Esophagus (tissue), 2 donors: ENCODE measurements at places on chromosomes 4 and X. TPM values are rescaled to one million over a fixed set of nuclear protein-coding genes. Genes with fewer than 3 reads are reported as not detected.

HERC5 gene
- 1.1 TPM for polyA plus RNA-seq

IL9R gene
- 0.37 TPM for polyA plus RNA-seq

NPY2R gene
- polyA plus RNA-seq = not detected

ANAPC4 gene
- 13.8 TPM for polyA plus RNA-seq

PRPS2 gene
- polyA plus RNA-seq = 19.7 TPM

TNIP2 gene
- polyA plus RNA-seq = 29.3 TPM

GAB3 gene
- 0.57 TPM for polyA plus RNA-seq

HDAC6 gene
- 36.0 TPM for polyA plus RNA-seq

GABRA4 gene
- polyA plus RNA-seq = 0.73 TPM

PYURF gene
- 82.4 TPM for polyA plus RNA-seq

RTL9 gene
- polyA plus RNA-seq = 0.01 TPM

SAT1 gene
- polyA plus RNA-seq = 250 TPM

ADH7 gene
- 208 TPM for polyA plus RNA-seq

CLNK gene
- polyA plus RNA-seq = not detected

NKX6-1 gene
- 2.5 TPM for polyA plus RNA-seq

BRS3 gene
- not detected for polyA plus RNA-seq

MAGEA8 gene
- not detected for polyA plus RNA-seq

SPP1 gene
- 0.59 TPM for polyA plus RNA-seq

PJA1 gene
- 8.8 TPM for polyA plus RNA-seq

TAB3 gene
- 13.2 TPM for polyA plus RNA-seq
